ENCODE measurements at places on chromosomes 7 and 10.
A peak's percentile ranks its signal among the peaks of the same experiment; 100 is the strongest.

GRCh38 chr7:132705146-132705545, 128.9 kb upstream of the PLXNA4 start:
- no peak overlapping the region for H3K4me3 ChIP-seq
- no peak overlapping the region for H3K27ac ChIP-seq
- H3K27me3 ChIP-seq = 0 out of 2 replicates have a peak, but pooled peaks cover 4% of the 10 kb centered on the region
- no peak for DNase-seq
- no peaks in the 10 kb centered on the region for H3K36me3 ChIP-seq

DNA sequence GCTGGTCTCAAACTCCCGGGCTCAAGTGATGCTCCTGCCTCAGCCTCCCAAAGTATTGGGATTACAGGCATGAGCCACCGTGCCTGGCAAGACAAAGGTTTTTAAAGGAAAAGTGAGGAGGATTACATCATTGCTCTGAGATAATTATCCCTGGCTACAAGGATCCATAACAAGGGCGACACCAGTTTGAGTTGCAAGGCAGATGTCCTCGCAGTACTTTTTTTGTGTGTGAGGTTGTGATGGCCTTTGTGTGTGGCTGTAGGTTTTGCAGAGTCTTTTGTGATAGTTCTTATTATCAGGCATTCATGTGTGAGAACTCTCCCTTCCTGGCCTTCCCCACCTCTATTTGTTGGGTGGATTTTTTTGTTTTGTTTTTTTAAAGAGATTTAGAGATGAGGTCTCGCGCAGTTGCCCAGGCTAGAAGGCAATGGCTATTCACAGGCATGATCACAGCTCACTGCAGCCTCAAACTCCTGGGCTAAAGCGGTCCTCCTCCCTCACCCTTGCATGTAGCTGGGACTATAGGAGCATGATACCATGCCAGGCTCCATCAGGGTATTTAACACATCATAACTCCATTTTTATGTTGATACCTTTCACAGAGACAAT, 10.0 kb downstream of the BTBD16 start:
- no peak overlapping the region for H3K4me3 ChIP-seq
- no peaks in the 10 kb centered on the region for H3K36me3 ChIP-seq
- peaks cover 12% of the 10 kb centered on the region for H3K4me1 ChIP-seq
- no peak overlapping the region for H3K27ac ChIP-seq
- no peaks in the 10 kb centered on the region for H3K27me3 ChIP-seq
- DNase-seq = no peak

GRCh38 chr7:1964913-1965578, 267.7 kb downstream of the MAD1L1 start:
- H3K4me1 ChIP-seq = no peaks in the 10 kb centered on the region
- no peak overlapping the region for H3K27ac ChIP-seq
- no peaks in the 10 kb centered on the region for H3K27me3 ChIP-seq
- H3K4me3 ChIP-seq = no peak overlapping the region
- H3K36me3 ChIP-seq = peaks cover 21% of the 10 kb centered on the region

DNA sequence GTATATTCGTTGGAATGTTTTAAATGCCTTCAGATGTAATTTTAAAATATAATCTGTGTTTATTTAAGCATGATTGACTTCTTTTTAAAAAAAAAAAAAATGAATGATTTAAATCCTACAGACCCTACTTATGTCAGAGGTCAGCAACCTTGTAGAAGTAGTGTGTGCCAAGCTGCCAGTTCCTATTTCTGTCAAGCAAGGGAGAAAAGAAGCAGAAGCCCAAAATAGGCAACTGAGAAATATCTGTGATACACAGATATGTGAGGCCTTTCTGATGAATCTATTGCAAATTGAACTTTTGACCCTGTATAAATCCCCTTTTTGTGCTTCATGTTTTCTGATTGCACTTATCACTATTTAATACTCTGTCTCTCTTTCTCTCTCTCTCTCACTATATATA, 199.5 kb downstream of the LRRN3 start:
- no peaks in the 10 kb centered on the region for H3K27me3 ChIP-seq
- DNase-seq = no peak
- H3K4me3 ChIP-seq = no peak overlapping the region
- no peaks in the 10 kb centered on the region for H3K4me1 ChIP-seq
- H3K36me3 ChIP-seq = no peaks in the 10 kb centered on the region

DNA sequence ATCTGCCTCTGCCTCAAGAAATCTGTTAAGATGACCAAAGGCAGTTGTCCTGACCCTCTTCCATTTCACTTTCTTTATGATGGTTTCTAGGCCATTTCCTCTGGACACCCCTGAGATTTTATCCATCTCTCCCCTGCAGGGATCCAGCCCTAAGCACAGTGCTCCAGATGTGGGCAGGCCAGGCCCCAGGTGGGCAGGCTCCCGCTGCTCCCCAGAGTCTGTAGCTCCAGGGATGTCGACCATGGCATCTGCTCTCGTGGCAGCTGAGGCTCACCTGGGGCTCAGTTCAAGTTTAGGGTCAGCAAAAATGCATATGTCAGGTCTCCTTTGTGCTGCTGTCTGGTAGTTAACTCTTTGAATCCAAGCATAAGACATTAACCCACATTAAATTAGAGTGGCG, 11.8 kb downstream of the CEP41 start:
- H3K27me3 ChIP-seq = no peaks in the 10 kb centered on the region
- H3K4me1 ChIP-seq = peaks cover 10% of the 10 kb centered on the region
- H3K27ac ChIP-seq = no peak overlapping the region
- no peak overlapping the region for H3K4me3 ChIP-seq
- H3K36me3 ChIP-seq = no peaks in the 10 kb centered on the region
- no peak for DNase-seq

DNA sequence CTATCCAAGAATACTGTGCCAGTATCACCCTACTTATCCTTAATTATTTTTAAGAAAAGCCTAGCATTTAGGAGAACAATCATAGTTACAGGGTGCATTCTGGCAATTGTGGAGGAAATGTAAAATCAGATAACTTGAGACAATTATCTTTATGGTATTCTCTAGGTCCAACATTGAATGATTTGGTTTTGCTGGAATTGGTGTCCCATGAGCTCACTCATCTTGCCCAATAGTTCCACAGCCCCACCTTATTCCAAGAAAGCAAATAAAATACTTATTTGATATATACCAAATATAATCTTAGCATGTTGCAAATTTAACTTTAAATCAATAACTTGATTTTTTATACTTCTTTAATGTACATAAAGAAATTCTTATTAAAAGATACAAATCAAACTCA, 65.3 kb downstream of the DGKB start:
- H3K27ac ChIP-seq = peak overlapping the region; percentile 87
- H3K36me3 ChIP-seq = no peaks in the 10 kb centered on the region
- H3K4me1 ChIP-seq = peaks cover 78% of the 10 kb centered on the region
- peak; percentile 20 for DNase-seq
- H3K4me3 ChIP-seq = no peak overlapping the region

DNA sequence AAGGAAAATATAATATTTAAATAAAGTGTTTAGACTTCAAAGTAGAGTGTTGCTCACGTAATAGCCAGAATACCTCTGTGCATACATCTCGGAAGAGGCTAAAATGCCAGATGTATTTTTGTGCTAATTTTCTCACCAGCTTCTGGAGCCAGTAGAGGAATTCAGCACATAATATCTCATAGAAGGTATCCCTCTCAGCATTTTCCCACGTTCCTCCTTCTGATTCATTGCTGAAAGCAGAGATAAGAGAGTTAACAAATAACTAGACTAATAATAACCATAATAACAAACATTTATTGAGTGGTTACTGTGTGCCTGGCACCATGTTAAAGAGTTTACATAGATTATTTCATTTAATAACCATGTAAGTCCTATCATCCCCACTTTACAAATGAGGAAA, 123.6 kb downstream of the VTI1A start:
- H3K27ac ChIP-seq = no peak overlapping the region
- H3K27me3 ChIP-seq = no peaks in the 10 kb centered on the region
- no peak overlapping the region for H3K4me3 ChIP-seq

DNA sequence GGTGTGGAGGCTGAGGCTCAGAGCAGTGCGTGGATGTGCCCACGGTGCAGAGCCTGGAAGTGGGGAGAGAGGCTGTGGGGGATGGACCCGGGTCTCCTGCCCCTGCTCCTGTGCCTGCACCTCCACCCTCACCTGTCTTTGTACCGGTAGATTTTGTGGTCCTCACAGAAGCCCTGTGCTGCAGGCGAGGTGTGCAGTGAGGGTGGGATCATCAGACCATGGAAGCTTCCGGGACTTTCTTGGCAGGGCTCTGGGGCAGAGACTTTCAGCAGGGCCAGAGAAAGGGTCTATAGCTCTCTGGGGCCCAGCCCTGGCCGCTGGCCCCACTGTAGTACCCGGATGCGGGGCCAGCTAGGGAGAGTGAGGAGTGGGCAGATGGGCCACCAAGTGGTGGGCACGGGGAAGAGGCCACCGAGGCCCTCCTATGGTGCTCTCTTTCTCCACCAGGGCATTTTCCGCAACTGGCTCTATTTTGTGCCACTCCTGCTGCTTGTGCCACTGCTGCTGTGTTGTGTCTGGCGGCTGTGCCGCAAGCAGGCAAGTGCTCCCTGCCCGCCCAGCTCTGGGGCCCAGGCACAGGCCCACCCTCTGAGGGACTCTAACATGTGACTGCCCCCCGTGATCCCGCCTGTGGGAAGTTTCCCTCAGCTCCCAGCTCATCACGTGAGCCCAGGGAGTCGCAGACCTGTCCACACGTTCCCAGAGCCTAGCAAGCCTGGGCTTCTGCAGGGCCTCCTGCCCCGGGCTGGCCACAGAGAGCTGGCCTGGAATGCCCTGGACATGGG, 22.1 kb downstream of the ANTXRL start:
- no peak for DNase-seq
- H3K4me3 ChIP-seq = no peak overlapping the region
- H3K4me1 ChIP-seq = no peaks in the 10 kb centered on the region
- no peak overlapping the region for H3K27ac ChIP-seq
- H3K36me3 ChIP-seq = no peaks in the 10 kb centered on the region
- no peaks in the 10 kb centered on the region for H3K27me3 ChIP-seq

GRCh38 chr7:3438352-3438751, 137.3 kb downstream of the SDK1 start:
- no peak for DNase-seq
- H3K27ac ChIP-seq = no peak overlapping the region
- H3K36me3 ChIP-seq = no peaks in the 10 kb centered on the region
- no peak overlapping the region for H3K4me3 ChIP-seq
- peaks cover 34% of the 10 kb centered on the region for H3K4me1 ChIP-seq

- DNase-seq = peak; percentile 71
- H3K36me3 ChIP-seq = no peaks in the 10 kb centered on the region
- peaks cover 4% of the 10 kb centered on the region for H3K4me1 ChIP-seq
- H3K4me3 ChIP-seq = no peak overlapping the region
- peaks cover 20% of the 10 kb centered on the region for H3K27me3 ChIP-seq
Measured at GRCh38 chr7:132580717-132581285, 4.5 kb upstream of the PLXNA4 start.

DNA sequence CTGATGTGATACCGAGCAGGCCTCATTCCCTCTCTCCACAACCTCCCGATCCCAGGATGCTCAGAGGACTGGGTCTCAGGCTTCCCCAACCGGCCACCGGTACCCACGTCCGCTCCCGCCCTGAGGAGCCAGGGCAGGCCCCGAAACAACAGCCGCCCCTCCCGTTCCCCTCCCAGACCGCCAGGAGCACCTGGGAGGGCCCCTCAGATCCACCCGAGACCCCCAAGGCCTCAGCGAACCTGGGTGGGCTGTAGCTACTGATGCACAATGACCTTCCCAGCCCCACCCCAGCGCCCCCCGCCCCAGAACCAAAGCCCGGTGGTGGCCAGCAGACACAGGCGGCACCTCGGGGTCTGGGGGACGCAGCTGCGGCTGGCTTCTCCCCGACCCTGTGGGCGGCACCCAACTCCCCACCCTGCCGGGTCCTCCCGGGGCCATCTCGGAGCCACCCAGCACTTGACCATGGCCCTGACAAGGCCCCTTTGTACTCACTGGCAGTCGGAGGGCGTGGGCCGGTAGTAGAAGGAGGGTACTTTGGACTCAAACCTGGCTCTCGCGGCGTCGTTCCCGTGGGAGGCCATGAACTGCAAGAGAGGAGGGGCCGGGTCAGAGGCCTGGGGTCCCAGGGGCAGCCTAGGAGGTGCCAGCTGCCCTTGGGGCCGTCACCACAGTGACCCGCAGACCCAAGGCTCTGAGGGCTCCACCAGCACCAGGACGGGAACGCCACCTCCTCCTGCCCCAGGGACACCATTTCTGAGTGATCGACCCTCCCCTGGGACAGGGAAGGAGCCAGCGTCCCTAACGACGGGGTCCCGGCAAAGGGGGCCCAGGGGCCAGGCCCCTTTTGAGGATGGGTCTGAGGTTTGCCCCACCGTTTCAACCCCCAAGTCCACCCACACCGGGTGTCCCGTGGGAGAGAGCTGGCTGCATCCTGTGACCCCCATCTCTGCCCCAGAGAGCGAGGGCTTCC, 28.1 kb downstream of the ADAP1 start:
- no peaks in the 10 kb centered on the region for H3K27me3 ChIP-seq
- H3K4me3 ChIP-seq = no peak overlapping the region
- no peaks in the 10 kb centered on the region for H3K36me3 ChIP-seq
- H3K27ac ChIP-seq = no peak overlapping the region
- H3K4me1 ChIP-seq = peaks cover 15% of the 10 kb centered on the region
- DNase-seq = no peak

DNA sequence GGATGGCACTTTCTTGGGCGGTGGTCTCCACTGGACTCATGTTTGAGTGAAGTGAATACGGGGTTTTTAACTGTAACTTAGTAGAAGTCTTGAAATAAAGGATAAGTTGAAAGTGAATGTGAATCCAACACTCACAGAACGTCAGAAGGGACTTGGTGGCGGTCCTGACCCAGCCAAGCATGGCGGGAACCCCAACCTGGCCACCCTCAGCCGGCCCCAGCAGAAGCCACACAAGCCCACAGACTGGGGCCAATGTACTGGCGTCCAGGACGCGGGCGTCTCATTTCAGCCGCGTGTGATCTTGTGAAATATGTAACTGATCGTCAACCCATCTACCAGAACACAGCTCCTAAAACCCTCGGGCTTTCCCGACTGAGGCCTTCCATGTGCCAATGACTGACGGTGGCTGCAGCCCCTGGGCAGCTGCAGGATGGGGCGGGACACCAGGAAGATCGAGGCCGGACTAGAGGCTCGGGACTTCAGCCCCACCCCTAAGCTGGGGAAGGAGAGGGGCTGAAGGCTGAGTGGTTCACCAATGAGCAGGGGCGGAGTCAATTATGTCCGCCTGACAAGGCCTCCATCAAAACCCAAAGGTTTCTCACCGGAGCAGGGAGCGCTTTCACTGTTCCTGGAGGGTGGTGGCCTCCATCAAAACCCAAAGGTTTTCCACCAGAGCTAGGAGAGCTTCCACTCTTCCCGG, 161.5 kb downstream of the MAD1L1 start:
- H3K27me3 ChIP-seq = no peaks in the 10 kb centered on the region
- no peaks in the 10 kb centered on the region for H3K4me1 ChIP-seq
- H3K36me3 ChIP-seq = no peaks in the 10 kb centered on the region
- DNase-seq = no peak

DNA sequence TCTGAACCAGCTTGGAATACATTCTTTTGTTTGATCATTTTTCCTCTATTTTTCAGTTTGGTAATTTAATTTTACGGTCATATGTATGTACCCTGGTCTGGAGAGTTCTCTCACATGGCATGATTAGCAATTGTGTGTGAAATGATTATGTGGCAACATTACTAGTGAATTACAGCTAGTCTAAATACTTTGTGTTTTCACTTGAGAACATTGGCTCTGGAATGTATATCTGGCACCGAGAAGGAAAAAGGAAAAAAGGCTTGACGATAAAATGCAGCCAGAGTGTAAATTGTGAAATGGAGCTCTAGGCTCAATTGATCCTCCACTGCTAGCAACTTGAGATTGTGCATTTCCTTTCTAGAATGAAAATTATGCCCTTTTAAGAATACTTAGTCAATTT, 397.2 kb downstream of the EXOC4 start:
- H3K4me1 ChIP-seq = 0 out of 2 replicates have a peak, but pooled peaks cover 3% of the 10 kb centered on the region
- no peaks in the 10 kb centered on the region for H3K27me3 ChIP-seq
- H3K4me3 ChIP-seq = no peak overlapping the region
- H3K27ac ChIP-seq = no peak overlapping the region
